NCI-H1417 (cell line): ENCODE measurements at places on chromosomes 16 and 17.

DNA sequence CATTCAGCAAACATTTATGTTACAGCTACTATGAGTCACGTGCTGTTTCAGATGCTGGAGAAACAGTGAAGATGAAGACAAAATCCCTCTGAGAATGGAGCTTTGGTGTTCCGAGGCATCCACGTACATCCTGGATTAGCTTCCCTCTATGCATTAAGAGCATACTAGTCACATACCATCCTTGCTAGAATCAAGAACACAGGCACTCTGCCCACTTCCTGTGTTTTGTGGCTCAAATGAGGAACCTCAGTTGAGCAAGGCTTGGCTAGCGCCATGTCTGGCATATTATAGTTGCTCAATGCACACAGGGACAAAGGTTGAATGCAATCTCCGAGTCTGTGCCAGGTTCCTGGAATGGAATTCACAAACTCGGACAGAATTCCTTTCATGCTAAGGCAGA, 297.5 kb downstream of the XYLT1 start:
- DNase-seq, result no peak

- no peak for DNase-seq
These were observed 332.5 kb downstream of the GRIN2A start for GRCh38 chr16:9849697-9850245.

GRCh38 chr16:2777903-2778629, 986 bp upstream of the ELOB start:
- DNase-seq, result no peak

DNA sequence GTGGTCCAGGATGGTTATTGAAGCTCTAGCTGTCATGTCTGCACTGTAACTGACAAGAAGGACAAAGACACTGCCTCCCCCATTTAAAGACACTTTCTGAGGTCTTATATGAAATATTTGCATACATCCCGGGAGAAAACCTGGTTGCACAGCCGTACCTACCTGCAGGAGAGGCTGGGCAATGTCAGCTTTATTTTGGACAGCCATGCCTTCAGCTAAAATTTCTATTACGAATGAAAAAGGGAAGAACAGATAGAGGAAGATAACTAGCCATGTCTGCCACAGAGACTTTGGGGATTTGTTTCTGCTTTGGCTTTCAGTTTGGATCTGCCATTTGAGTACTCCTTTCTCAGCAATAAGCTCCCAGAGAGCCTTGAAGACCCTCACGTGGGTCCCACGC, 19.0 kb downstream of the SLC7A6 start:
- no peak for DNase-seq

DNA sequence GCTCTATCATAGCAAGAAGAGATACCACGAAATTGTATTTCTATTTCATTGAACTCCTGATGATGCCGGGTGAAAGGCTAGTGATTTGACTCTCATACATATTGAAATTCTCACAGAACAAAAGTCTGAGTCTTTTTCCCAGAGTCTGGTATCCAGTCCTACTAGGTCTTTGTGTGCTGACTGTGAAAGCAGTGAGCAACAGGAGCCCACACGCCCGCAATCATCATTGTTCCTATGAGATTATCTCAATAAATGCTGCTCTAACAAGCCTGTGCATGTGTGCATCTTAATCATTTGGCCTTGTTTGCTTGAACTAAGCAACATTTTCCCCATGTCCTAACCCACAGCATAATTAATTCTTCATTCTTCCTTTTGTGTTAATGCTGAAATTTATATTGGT, 1466.0 kb downstream of the CDH11 start:
- DNase-seq, result no peak
